ENCODE measurements at places on chromosomes 4 and X. TPM values are rescaled to one million over a fixed set of nuclear protein-coding genes. Genes with fewer than 3 reads are reported as not detected.

SEC24D gene
- total RNA-seq = 45.1 TPM

AMTN gene
- total RNA-seq = not detected

EREG gene
- total RNA-seq = not detected

HSFX3 gene
- not detected for total RNA-seq

AWAT2 gene
- not detected for total RNA-seq

FAM9B gene
- total RNA-seq = 0.11 TPM

PABPC1L2A gene
- total RNA-seq = not detected

MAGEA9B gene
- not detected for total RNA-seq

DUSP21 gene
- total RNA-seq = not detected

IRS4 gene
- not detected for total RNA-seq

SH2D1A gene
- total RNA-seq = 60.9 TPM

ZXDA gene
- total RNA-seq = 4.6 TPM

FOXP3 gene
- total RNA-seq = 80.4 TPM

GYPA gene
- total RNA-seq = not detected

DIAPH2 gene
- total RNA-seq = 7.1 TPM

GPR143 gene
- not detected for total RNA-seq

JCHAIN gene
- total RNA-seq = not detected

TSR2 gene
- 27.5 TPM for total RNA-seq

SPANXB1 gene
- not detected for total RNA-seq

HAND2 gene
- total RNA-seq = not detected

GLRA2 gene
- not detected for total RNA-seq

SPANXD gene
- total RNA-seq = not detected

OCRL gene
- total RNA-seq = 0.77 TPM

TCEAL2 gene
- total RNA-seq = 0.58 TPM

SLC10A3 gene
- 17.3 TPM for total RNA-seq

RRH gene
- total RNA-seq = 0.42 TPM

SEPTIN11 gene
- total RNA-seq = 55.1 TPM

TET2 gene
- 41.8 TPM for total RNA-seq

PABPC5 gene
- total RNA-seq = not detected

BTK gene
- total RNA-seq = 0.48 TPM

XAGE1A gene
- total RNA-seq = not detected

BCORL1 gene
- 8.4 TPM for total RNA-seq

ADH4 gene
- not detected for total RNA-seq

TCEAL5 gene
- total RNA-seq = not detected

MAGEB2 gene
- not detected for total RNA-seq

ENPEP gene
- total RNA-seq = 0.16 TPM

CRMP1 gene
- not detected for total RNA-seq

LRAT gene
- total RNA-seq = not detected

SPACA5B gene
- not detected for total RNA-seq

KCNE5 gene
- total RNA-seq = 0.19 TPM

MUC7 gene
- total RNA-seq = not detected

LGI2 gene
- not detected for total RNA-seq

NEXMIF gene
- 0.24 TPM for total RNA-seq

HSFX4 gene
- not detected for total RNA-seq

PDCL2 gene
- not detected for total RNA-seq

NKX3-2 gene
- not detected for total RNA-seq

BST1 gene
- 0.32 TPM for total RNA-seq

NCBP2L gene
- not detected for total RNA-seq

FAM13A gene
- 91.4 TPM for total RNA-seq

PAQR3 gene
- total RNA-seq = 15.2 TPM
